Brain (organoid and tissue), 16 donors: ENCODE measurements at places on chromosomes 1 and 21.

GRCh38 chr1:89547563-89548116, 23.0 kb downstream of the LRRC8B start:
- peak; percentile 64 for DNase-seq

GRCh38 chr1:109399326-109399957, 1.7 kb upstream of the SORT1 start:
- peak; percentile 92 for DNase-seq

GRCh38 chr1:52191395-52191965, 49.6 kb downstream of the ZFYVE9 start:
- no peak for DNase-seq

GRCh38 chr21:44927587-44928461, 7.1 kb upstream of the ITGB2 start:
- DNase-seq: no peak

GRCh38 chr1:55304229-55304740, 89.1 kb upstream of the USP24 start:
- DNase-seq: no peak

- peak; percentile 65 for DNase-seq
Measured at GRCh38 chr1:24070821-24071393, 41.0 kb downstream of the MYOM3 start.

DNA sequence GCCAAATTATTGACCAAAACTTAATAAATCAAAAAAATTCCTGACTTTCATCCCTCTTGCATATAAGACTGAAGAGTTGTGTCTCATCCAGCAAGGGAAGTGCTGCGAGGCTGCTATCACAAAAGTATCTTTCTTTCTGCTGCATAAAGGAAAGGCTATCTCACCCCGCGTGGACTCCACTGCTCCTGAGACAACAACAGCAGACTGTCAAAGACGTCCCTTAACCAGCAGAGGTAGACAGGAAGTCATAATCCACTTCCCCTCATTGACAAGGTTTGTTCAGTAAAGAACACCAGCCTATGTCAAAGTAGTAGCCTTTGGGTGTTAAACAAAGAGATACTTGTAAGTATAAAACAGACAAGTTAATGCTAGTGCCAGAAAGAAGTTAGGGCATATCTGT, 29.4 kb downstream of the VPS26C start:
- DNase-seq: no peak

DNA sequence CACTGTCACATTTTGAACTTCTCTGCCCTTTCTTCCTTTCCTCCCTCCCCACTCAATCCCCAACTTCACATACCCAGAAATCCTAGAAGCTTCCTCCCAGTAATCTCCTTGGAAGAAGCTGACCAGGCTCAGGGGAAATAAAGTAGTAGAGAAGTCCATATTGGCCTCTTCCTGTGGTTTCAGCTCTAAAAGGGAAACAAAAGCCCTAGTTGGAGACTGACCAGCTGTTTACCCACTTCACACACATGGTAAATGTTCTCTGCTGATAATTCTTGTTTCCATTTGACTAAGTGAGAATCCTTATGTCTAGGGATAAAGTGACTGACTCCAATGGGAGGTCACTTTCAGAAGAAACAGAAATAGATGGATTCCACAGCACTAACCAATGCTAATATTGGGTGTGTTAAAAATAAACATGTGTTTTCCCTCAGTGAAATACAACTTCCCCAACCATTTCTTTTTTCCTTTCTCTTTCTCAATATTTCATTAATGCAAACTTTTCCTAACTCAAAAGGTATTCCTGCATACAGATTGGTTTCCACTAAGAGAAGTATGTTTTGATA, 178.9 kb upstream of the DPT start:
- no peak for DNase-seq
